NCI-H510A (cell line): ENCODE measurements at places on chromosomes 3 and 15.

DNA sequence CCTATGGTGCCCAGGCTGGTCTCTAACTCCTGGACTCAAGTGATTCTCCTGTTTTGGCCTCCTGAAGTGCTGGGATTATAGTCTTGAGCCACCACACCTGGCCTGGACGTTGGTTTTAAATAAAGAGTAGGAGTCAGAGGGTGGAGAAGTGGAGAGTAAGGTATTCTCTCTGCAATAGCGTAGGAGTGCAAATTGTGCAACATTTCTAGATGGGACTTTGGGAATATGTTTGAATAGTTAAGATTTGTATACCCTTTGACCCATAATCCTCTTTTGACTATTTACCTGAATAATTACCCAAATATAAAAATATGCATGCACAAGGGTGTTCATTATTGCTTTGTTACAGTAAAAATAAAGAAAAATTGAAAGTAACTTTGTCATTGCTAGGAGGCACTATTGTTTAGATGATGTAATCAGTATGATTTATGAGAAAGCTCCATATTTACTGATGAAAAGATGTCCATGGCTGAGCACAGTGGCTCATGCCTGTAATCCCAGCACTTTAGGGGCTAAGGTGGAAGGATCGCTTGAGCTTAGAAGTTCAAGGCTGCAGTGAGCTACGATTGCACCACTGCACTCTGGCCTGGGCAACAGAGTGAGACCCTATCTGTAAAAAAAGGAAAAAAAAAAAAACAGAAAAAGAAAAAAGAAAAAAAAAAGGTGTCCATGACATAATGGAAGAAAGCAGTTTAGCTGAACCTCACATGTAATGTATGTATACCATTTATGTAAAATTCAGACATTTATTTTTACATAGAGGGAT lies 15.1 kb upstream of the XYLB start:
- no peak for DNase-seq

- DNase-seq, result no peak
These were observed 553.8 kb upstream of the SGO1 start for GRCh38 chr3:20739814-20740213.

DNA sequence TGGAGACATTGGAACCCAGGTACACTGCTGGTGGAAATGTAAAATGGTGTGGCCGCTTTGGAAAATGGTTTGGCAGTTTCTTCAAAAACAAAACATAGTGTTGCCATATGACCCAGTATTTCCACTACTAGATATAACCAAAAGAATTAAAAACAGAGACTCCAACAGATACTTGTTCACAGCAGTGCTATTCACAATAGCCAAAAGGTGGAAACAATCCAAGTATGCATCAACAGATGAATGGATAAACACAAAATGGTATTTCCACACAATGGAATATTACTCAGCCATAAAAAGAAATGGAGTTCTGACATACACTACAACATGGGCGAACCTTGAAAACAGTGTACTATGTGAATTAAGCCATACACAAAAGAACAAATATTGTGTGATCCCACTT lies 59.4 kb upstream of the TIMP4 start:
- no peak for DNase-seq

DNA sequence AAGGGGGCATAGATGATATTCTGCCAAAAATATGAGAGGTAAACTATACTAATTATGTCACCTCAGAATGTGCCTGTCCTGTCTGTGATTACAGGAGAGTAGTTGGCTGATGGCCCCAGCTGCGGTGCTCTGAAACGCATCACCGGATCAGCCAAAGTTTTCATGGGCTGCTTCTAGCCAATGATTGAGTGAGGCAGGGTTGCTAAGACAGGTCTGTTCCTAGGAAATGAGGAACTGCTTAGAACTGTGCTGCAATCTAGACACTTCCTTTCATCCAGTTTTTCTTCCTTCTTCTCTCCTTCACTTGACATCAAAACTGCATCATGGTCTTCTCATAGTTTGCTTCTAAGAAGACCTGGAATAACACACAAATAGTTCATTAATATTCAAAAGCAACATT lies 124.0 kb downstream of the KCNH8 start:
- no peak for DNase-seq

DNA sequence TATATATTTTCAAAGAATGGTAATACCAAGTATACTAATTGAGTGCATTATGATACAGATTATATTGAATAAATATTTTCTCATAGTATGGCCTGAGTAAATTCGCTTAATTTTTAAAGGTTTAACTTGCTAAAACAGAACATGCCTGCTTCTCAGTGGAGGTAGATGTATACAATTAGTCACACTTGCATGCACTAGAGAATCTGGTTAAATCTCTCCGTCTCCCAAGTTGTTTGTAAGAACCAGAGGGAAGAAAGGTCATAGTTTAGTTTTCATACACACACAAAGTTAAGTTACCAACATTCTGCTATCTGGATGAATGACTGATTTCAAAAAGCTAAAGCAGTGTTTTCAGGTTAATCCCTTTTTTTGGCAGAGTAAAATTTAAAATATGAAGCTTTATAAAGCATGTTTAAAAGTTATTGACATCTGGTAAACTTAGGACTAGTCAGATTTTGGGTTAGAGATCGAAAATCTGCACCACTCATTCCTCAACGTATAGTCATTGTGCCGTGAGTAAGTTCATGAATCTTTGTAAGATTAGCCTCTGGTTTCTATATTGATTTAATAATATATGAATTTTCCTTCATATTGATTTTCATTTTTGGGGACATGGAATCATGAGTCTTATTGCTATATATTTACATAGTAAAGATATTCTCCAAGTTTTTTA lies 117.6 kb upstream of the SAMMSON start:
- no peak for DNase-seq

GRCh38 chr3:1591327-1592028 lies 498.7 kb downstream of the CNTN6 start:
- DNase-seq, result no peak

DNA sequence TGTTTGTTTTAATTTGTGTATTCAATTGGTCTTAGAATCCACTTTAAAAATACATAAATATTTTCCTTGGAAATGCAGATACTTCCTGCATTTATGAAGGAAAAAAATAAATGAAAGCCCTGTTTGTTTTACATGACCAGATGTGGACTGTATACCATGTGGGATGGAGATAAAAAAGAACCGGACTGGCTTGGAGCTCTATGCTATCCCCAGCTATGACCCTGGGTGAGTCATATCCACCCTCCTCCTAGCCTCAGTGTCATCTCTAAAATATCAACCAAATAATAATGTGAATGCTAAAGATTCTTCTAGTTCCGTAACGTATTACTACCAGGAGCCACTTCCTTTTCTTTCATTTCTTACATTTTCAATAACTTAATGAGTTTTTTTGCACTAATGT lies 44.5 kb upstream of the PDZRN3 start:
- no peak for DNase-seq

DNA sequence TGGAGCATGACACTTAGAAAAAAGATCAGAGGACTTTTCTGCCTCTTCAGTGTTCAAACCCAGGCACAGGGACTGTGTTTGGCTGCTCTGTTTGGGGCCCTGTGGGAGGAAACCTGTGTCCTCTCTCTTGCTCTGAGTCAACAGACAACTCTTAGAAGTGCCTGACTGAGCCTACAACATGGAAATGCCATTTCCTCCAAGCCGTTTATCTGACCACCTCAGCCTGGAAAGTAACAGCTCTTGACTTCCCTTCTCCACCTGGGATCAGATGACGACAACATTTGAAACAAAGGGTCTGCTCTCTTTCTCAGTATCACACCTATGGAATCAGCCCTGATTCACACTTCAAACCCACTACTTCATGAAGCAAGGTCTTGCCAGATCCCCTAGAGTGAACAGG lies 91.3 kb upstream of the CTDSPL start:
- no peak for DNase-seq
